Osteoblast (primary cell): ENCODE measurements at places on chromosomes 1 and 21. TPM values are rescaled to one million over a fixed set of nuclear protein-coding genes. Genes with fewer than 3 reads are reported as not detected.
A peak's percentile ranks its signal among the peaks of the same experiment; 100 is the strongest.

GRCh38 chr21:15449556-15449955 is 280.2 kb upstream of the USP25 start:
- no peak for DNase-seq

- no peak for DNase-seq
Measured at GRCh38 chr1:10101929-10102328, 69.2 kb downstream of the UBE4B start.

GRCh38 chr1:245261786-245262185 is 107.0 kb downstream of the KIF26B start:
- DNase-seq, result no peak

The FCRL5 gene
- total RNA-seq, result under 0.01 TPM in 1 of 2 replicates, not detected in the other

DNA sequence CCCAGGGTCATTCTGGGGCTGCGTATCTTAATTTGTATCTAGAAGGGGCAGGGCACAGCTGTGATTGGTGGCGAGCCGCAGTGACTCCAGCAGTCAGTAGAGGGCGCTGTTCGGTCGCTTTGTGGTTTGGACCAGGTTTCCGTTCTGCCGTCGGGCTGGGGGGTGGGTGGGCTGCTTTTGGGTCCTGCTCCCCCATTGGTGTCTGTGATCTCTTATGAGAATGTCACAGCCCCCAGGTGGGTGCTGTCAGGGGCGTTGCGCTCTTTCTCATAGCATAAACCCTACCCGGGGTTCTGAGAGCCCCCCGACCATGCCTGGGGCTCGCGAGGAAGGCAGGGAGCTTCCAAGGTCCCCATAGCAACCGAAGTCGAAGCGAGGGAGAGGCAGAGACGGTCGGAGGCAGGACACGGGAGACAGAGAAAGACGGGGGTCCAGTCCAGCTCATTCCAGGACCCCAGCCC is 5.4 kb downstream of the TFF3 start:
- peak; percentile 91 for DNase-seq

GRCh38 chr1:11417162-11417561 is 61.8 kb upstream of the DISP3 start:
- DNase-seq, result no peak

DNA sequence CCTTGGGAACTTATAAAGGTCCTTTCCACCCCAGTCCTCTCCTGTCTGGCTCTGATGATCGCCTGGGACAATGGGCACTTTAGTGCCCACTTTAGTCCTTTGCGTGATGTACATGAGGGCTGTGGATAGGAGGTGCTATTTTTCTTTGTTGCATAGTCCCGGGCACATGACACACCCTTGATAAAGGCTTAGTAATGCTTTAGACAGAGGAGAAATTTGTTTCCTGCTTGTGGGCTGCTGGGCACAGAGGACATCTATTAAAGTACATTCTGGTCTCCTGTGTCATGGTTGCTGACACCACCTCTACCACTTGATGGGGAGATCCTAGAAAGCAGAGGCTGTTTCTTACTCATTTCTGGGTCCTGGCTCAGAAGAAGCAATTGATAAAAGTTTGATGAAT is 5.4 kb upstream of the KNCN start:
- DNase-seq, result peak; percentile 94

GRCh38 chr1:31815307-31815645 is 546 bp downstream of the SPOCD1 start:
- peak; percentile 47 for DNase-seq

DNA sequence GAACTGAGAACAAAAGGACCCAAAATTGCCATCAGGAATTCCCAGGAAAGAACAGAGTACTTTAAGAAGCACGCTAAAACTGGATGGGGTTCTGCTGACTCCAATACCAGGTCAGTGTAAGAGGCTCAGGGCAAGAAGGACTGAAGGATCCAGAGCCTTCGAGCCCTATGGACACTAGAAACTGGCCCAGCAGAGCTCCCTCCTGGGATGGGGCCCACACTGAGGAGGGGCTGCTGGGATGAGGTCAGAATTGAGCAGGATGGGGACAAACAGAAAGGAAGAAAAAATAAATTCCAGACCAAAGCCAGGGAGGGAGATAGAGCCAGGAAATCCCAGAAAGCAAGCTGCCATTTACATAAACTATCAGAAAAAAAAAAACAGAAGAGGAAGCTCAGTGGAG is 222.4 kb upstream of the COA6 start:
- DNase-seq, result no peak
